Osteoblast (primary cell): ENCODE measurements at places on chromosomes 5 and 9.

GRCh38 chr5:44440186-44440585, 51.0 kb upstream of the FGF10 start:
- no peak for DNase-seq

GRCh38 chr5:132239776-132240175, 12.1 kb upstream of the P4HA2 start:
- DNase-seq: no peak

DNA sequence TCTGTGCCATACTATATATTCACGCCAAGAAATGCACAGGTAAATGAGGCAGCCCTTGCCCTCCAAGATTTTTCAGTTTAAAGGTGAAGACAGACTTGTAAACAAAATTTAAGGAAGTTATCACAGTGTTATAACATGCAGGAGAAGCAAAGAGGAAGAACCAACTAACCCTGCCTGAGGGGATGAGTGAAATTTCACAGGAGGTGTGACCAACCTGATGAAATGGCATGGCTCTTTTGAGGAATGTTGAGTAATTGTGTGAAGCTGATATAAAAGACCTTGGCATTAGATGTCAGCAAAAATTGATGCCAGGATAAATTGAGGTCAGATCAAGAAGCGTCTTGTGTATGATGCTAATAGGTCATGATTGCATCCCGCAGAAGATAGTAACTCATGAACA, 86.5 kb downstream of the HCN1 start:
- no peak for DNase-seq

DNA sequence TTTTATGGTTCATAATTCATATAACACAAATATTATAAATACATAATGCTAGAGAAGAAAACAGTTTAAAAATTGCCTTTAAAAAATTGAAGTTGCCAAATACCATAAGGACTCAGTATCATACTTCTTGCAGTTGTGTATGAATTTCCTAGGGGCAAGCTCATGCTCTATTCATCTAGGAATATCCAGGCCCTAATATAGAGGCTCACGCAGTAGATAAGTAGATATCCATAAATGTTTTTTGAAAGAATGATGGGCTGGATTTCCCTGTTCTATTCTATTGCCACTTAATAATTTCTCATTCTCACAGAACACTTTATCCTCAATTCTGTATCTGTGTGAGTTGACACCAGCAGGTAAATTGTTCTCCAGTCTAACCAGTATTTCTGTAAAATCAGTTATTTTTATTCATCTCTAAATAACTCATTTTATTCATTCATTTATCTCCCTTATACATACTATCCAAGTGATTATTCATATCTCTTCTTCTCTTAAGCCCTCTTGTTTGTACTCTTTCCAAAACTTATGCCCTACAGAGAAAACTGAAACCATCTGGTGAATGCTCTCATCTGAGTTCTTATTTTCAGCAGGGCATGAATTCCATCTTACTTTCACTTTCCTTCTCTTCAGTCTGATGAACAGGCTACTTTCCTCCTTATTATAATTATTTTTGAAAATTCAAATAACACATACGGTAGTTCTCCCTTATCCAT, 97.1 kb downstream of the SLC44A1 start:
- DNase-seq: no peak

GRCh38 chr5:179887802-179888201, 19.9 kb downstream of the TBC1D9B start:
- peak; percentile 37 for DNase-seq

DNA sequence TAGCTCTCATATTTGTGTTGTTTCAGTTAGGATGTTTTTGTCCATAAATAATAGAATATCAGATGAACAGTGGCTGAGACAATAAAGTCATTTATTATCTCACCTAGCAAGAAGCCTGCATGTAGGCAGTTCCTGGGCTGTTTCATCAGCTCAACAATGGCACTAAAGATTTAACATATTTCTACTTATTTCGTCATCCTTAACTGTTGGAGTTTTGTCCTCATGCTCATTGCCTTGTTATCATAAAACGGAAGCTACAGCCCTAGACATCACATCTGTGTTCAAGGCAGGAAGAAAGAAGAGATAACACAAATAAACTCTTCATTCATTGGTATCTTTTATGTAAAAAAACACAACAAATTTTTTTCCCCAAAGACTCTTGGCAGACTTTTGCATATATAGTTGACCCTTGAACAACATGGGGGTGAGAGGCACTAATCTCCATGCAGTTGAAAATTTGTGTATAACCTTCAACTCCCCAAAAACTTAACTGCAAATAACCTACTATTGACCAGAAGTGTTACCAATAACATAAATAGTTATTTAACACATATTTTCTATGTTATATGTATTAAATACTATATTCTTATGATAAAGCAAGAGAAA, 277.2 kb upstream of the ADRA1B start:
- no peak for DNase-seq

GRCh38 chr9:69078069-69078468, 42.5 kb downstream of the FXN start:
- no peak for DNase-seq

DNA sequence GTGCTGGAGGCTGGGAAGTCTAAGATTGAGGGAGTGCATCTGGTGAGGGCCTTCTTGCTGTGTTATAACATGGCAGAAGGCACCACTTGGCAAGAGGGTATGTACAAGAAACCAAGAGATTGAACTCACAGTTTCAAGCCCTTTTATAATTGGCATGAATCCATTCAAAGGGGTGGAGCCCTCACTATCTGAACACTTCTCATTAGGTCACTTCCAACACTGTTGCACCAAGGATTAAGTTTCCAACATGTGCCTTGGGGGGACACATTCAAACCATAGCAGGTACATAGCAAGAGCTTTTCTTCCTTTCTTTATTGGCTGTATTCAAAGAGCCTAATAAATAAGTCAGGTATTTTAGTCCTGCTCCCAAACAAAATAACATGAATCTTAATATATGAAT, 62.7 kb downstream of the PRELID2 start:
- no peak for DNase-seq

DNA sequence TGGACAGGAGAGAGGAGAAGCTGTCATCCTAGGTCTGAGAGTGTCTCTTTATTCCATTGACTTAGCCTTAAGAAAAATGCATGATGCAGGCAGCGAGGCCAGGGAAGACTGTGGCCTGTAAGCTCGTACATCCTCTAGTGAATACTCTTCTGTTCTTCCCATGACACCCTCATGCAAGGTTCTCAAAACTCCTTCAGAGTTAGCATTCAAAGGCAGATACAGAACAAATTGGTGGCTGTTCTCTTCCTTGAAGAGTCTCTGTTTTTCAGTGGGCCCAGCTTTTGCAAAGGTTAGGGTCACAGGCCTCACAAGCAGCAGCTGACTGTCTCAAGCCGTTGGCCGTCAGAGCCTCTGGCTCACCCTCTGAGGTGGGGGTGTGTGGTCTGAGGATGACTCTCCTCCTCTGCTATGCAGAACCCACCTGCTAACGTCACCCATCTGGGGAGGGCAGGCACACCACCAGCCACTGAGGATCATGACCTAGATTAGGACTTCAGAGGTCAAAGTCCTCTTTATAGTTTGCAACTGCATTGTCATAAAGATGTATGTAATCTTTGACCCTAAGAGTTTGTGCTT, 15.1 kb downstream of the ADCY2 start:
- no peak for DNase-seq

GRCh38 chr5:160181965-160182622, 47.2 kb upstream of the FABP6 start:
- no peak for DNase-seq

- no peak for DNase-seq
Observed at GRCh38 chr5:149603920-149604319, 22.6 kb downstream of the ARHGEF37 start.

DNA sequence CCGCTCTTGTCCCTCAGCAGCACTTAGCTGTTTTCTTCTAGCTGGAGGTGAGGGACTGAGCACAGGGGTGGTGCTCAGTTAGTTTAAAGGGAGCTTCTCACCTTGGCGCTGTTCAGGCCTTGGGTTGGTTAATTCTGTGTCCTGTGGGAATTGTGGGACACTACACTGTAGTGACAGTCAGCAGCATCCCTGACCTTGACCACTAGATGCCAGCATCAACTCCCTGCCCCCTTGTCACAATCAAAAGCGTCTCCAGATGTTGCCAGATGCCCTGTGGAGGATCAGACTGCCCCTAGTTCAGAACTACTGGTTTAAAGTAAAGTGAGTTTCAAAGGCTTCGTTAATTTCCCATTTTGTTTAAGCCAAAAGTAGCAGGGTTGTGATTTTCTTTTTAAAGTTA, 65.5 kb upstream of the DMRT3 start:
- no peak for DNase-seq

- no peak for DNase-seq
Observed at GRCh38 chr9:27387722-27388121, 90.8 kb upstream of the EQTN start.

DNA sequence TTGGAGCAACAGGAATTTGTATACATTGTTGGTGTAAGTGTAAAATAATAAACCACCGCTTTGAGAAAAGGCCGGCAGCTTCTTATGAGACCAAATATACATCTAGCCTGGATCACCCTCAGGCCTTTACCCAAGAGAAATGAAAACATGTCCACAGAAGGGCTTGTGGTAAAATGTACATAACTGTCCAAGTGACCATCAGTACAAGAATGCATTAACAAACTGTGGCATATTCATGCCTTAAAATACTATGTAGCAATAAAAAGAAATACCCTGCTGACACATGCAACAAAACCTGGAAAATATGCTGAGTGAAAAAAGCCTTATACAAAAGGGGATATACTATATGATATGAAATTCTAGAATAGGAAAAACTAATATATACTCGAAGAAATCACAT, 311.9 kb upstream of the TRPC7 start:
- no peak for DNase-seq

GRCh38 chr5:124651663-124652513, 94.6 kb downstream of the ZNF608 start:
- DNase-seq: peak; percentile 95

GRCh38 chr5:89697581-89697980, 712.0 kb downstream of the CETN3 start:
- DNase-seq: no peak

- DNase-seq: no peak
Observed at GRCh38 chr5:159801303-159801702, 115.0 kb upstream of the ADRA1B start.

GRCh38 chr9:92422611-92423338, 1.5 kb downstream of the OMD start:
- DNase-seq: no peak

GRCh38 chr5:150181766-150182545, 7.9 kb upstream of the SLC6A7 start:
- DNase-seq: no peak

GRCh38 chr5:146722361-146722779, 156.2 kb downstream of the PPP2R2B start:
- DNase-seq: no peak

DNA sequence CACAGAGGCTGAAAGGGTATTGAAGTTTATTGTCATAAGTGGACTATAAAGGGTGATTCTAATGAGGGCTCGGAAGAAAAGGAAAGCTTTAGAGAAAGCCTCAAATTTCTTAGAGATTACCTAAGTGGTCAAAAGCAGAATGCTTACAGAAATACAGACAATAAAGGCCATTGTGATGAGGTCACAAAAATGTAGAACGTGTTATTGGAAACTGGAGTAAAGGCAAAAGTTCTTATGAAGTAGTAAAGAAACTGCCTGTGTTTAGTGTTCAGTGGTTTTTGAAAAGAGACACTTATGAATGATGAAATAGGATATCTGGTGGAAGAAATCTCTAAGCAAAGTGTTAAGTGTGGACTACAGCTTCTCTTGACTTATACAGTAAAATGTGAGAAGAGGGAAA, 726.9 kb downstream of the DNAH5 start:
- DNase-seq: no peak

DNA sequence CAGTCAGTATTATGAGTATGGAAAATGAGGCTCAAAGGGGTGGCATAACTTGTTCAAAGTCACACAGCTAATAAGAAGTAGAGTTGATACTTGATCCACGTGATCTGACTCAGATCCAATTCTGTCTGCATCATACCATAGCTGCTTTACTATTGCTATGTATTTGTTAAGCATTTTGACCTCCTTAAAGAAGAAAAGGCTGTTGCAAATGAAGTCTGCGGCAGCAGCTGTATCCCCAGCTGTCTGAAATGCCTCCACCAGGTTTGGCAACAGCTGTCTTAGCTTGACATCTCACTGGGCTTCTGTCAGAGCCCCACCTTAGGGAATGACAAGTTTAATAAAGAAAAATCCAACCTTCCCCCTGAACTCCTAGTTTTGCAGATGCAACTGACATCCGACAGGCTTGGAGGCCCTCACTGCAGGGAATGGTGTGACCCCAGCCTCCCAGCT, 75.6 kb upstream of the SLC44A1 start:
- DNase-seq: peak; percentile 69

DNA sequence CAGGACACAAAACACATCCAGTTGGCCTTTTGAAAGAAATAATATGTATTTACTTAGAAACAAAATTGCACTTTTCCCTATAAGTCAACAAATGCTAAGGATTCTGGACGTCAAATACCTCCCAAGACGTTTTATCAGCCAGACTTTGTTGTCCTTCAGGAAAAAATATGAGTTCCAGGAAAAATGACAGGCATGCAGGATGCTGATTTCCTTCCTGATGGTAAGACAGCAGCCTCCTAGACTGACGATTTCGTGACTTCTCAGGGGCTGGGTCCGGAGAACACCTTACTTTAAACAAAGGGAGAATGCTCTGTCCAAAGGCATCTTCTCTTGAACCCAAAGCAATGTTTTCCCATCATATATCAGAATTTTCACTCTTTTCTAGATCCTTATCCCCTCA, 69.1 kb downstream of the IL6ST start:
- DNase-seq: no peak

GRCh38 chr5:167123126-167123525, 1168.3 kb upstream of the WWC1 start:
- DNase-seq: no peak

GRCh38 chr5:132886064-132886823, 12.8 kb downstream of the LEAP2 start:
- DNase-seq: no peak

DNA sequence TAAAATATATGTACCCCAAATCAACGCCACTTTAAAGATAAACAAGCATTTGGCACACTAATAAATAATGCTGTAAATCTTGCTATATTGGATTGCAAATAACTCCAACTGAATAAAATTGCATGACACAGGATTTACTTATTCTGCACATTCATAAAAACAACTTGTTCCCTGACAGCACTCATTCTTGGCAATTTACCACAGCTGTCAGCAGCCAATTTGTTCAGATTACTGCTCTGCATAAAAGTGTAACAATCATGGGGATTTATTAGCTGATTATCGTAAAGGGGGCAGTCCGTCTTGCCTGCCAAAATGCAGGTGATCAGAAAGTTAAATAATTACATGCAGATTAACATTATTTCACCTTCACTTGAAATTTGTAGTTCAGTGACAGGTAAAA, 285.3 kb downstream of the SLF1 start:
- no peak for DNase-seq

GRCh38 chr5:149940941-149941644, 3.5 kb downstream of the PDE6A start:
- no peak for DNase-seq

DNA sequence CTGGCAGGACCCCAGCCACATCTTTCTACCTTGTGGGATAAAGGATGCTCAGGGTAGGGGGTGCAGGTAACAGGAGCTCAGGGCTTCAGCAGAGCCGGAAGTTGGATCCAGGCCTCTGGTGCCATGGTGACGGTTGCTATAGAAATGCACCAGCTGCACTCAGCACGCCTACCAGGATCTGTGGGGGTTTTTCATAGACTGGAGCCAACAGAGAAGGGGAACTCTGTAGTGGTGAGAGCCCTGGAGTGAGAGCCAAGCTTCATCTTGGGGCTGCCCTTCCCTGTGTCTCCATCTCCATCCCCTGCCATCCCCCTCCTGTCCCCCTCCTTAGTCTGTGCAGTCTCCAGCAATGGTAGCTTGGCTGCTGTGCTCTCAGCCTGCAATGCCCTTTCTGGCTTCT, 27.5 kb upstream of the BOD1 start:
- DNase-seq: no peak
